Stimulated activated CD4-positive, alpha-beta T cell treated with anti-CD3 and anti-CD28 coated beads, Interleukin-2, amount 100 ng/mL, for 48 hours (primary cell): ENCODE measurements at places on chromosomes 13 and 19.
A peak's percentile ranks its signal among the peaks of the same experiment; 100 is the strongest.

DNA sequence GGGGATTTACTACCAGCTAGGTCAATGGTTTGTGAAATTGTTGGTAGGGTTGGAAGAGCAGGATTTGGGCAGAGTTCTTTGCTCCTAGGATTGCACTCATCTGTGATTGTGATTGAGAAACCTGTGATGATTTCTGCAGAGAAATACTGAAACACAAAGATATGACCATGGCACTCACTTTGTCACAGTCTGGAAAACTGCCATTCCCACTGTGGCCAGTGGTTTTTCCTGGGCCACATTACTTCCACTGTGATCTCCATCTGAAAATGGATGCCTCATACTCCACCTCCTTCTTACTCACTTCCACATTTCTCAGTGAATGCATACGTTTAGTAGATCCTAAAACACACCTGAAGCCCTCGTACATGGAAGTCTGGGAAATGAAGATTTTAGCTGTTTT, 593.2 kb downstream of the LMO7 start:
- no peak for DNase-seq

GRCh38 chr19:13099073-13099999, 3.3 kb downstream of the LYL1 start:
- DNase-seq = peak; percentile 69

DNA sequence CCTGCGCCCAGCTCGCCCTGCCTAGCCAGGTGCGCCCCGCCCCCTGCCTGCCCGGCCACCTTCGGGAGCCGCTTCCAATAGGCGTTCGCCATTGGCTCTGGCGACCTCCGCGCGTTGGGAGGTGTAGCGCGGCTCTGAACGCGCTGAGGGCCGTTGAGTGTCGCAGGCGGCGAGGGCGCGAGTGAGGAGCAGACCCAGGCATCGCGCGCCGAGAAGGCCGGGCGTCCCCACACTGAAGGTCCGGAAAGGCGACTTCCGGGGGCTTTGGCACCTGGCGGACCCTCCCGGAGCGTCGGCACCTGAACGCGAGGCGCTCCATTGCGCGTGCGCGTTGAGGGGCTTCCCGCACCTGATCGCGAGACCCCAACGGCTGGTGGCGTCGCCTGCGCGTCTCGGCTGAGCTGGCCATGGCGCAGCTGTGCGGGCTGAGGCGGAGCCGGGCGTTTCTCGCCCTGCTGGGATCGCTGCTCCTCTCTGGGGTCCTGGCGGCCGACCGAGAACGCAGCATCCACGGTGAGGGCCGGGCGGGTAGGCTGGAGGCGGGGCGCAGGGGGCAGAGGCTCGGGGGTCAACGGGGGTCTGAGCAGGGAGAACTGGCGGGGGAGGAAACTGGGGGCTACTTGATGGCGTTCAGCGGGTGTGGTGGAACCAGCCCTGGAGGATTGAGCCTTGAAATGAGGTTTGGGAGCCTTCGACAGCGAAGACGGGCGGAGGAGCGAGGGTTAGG, at the start of gene SPINT2:
SPINT2 (plus strand) TSS at position 88 of the 727 bp plus-strand sequence; CDS start at position 408, 320 bp downstream.
- peak; percentile 14 for DNase-seq

DNA sequence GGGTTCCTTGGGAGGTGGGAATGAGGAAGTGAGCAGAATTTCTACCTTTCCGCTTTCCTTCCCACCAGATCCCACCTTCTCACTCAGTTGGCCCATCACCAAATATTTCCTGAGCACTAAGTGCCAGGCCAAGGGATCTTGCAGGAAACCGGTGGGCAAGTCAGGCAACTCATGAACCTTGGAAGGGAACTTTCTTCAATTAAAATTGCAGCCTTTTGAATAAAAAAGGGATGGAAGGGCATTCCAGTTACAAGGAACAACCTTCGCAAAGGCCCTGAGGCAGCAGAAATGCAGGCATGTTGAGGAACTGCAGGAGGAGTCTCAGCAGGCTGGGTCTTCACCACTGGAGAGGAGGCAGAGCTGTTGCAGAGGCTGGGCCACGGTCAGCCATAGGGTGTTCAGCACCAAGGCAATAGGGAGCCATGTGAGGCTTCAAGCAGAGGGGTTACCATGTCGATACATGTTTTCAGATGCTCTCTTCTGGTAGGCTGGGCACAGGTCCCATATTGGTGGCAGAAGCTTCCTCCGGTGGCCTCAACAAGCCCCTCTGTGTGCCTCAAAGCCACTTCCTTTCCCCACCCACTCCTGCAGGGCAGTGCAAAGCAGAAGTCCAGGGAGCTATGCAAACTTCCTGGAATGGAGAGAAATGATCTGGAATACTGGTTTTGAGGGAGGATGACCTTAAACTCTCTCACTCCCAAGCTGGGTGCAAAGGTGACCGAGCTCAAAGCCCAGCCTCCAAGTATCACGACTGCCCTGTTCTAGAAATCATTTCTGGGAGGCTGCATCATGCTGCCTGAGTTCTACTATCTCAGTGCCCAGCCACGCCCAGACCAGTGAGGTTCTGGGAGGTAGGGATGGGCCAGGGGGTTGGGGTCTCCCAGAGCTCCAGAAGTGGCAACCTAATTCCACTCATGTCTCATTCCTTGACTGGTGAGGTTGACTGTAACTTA, at the start of gene FUT6:
FUT6 (minus strand) TSS at position 638 of the 953 bp plus-strand sequence. CDS start 7,135 bp downstream, outside the sequence.
- DNase-seq = no peak

DNA sequence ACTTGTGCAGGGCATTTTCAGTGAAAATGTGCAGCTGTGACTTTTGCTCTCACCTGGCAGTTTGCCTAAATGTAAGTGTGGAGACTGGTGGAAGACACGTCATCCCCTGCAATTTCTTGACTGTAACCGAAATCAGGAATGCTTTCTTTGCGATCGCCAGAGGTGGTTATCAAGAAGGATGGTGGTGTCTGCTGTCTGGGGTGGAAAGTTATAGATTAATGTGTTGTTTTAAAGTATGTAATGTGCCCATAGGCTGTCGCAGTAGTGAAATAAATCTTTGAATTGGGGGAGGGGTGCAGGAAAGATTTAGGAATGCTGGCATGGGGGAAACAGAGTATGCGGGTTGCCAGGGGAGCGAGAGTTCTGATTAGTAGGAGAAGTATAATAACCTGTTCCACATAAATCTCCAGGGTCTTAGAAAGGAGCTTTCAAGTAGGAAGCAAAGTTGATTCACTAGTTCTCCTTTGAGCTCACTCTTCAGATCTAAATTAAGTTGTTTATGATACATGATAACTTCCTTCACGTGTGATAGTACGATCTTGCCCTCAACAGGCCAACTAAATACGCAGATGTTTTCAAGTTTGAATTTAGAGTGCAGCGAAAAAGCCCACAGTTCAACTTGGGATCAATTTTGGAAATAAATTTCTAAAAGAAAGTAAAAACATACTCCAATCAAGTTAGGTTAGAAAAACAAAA, 1520.0 kb upstream of the SLC10A2 start:
- no peak for DNase-seq

DNA sequence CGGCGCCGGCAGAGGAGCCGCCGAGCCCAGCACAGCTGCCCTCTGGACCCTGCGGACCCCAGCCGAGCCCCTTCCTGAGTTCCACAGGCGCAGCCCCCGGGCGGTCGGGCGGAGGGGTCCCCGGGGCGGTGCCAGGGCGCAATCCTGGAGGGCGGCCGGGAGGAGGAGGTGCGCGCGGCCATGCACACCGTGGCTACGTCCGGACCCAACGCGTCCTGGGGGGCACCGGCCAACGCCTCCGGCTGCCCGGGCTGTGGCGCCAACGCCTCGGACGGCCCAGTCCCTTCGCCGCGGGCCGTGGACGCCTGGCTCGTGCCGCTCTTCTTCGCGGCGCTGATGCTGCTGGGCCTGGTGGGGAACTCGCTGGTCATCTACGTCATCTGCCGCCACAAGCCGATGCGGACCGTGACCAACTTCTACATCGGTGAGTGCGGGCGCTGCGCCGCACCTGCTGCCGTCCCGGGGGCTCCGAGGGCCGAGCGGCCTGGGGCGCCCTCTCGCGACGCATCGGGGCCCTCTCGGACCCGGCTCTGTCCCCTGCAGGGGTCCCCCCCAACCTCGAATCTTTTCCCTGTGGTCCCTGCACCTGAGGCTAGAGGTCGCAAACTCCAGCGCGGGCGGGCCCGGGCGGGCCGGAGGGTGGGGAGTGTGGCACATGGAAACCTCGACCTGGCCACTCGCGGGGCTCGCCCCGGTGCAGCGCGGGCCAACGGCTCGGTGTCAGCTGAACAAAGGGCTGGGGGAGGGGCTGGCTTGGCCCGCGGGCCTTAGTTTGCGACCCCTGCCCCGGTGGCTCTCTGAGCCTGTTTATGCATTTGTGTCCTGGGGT, at the start of gene KISS1R:
KISS1R (plus strand) TSS at position 11 of the 829 bp plus-strand sequence; CDS start at position 181, 170 bp downstream.
- DNase-seq = no peak

DNA sequence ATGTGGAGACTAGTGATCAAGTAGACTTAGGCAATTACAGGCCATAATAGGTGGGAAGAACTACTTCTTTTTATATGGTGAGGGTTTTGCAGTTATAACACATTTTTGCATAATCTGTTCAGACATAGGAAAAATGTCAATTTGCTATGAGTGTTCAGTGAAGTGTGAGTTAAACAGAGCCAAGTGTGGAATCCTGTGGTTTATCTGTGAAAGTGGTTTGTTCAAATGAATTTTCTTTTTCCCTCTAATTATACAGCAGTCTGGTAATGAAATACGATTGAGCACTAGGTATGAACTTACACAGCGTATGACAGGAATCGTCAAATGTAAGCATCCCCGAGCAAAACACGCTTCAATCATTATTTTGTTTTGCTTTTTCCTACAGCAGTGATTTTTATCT, 178.3 kb downstream of the STK24 start:
- DNase-seq = no peak

DNA sequence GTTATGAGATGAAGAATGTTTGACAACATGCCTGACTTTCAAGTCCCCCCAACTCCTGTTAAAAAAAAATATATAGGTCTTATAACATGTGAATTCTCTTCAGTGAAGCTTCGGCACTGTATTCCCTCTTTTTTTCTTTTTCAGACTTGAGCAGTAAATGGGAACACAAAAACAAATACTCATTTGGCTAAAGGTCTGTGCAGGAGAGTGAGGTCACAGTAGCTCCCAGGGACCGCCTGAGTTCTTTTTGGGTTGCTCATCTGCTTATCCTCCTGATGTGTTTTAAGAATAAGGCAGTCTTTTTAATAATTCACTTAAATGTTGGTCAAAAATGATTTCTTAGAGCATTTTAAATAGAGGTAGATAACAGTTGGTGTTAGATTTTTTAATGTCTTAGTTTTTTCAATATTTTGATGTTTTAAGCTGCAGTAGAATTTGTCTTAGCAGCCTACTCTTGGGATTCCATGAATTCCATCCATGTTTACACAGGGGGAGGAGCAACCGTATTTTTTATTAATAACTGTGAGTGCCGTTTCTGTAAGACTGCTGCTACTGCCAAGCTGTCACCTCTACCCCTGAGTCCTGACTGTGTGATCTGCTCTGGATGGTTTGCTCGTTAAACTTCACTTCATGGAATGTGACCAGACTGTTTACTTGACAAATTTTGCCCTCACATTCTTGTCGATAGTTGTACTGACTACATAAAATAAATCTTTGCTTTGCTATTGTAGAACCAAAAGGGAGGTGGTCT, 14.9 kb downstream of the HNRNPM start:
- DNase-seq = no peak

- DNase-seq = peak; percentile 97
Measured at GRCh38 chr19:38849860-38850435, at the start of gene HNRNPL. HNRNPL (minus strand) TSS chr19:38849986; CDS start chr19:38849966, 20 bp downstream.
